LHCN-M2 (cell line): ENCODE measurements at places on chromosomes 7 and 10. TPM values are rescaled to one million over a fixed set of nuclear protein-coding genes. Genes with fewer than 3 reads are reported as not detected.
A peak's percentile ranks its signal among the peaks of the same experiment; 100 is the strongest.

The IKZF1 gene
- not detected in 2 replicates for total RNA-seq

The TIAL1 gene
- total RNA-seq = 43.9 and 47.7 TPM in 2 replicates

The CCM2 gene
- total RNA-seq = 117 and 126 TPM in 2 replicates

The MCM10 gene
- total RNA-seq = 26.1 and 29.6 TPM in 2 replicates

The MAT1A gene
- not detected in 2 replicates for total RNA-seq

The NEUROG3 gene
- not detected in 2 replicates for total RNA-seq

The LGI1 gene
- not detected in 2 replicates for total RNA-seq

The CPA1 gene
- 0.23 TPM in 1 of 2 replicates, not detected in the other for total RNA-seq

The C10orf67 gene
- 0.11 and 0.19 TPM in 2 replicates for total RNA-seq

- no peak for DNase-seq
Observed at GRCh38 chr10:54799506-54799905, 1.5 kb downstream of the PCDH15 start.

- DNase-seq = no peak
Observed at GRCh38 chr7:132307465-132307864, 268.8 kb downstream of the PLXNA4 start.

DNA sequence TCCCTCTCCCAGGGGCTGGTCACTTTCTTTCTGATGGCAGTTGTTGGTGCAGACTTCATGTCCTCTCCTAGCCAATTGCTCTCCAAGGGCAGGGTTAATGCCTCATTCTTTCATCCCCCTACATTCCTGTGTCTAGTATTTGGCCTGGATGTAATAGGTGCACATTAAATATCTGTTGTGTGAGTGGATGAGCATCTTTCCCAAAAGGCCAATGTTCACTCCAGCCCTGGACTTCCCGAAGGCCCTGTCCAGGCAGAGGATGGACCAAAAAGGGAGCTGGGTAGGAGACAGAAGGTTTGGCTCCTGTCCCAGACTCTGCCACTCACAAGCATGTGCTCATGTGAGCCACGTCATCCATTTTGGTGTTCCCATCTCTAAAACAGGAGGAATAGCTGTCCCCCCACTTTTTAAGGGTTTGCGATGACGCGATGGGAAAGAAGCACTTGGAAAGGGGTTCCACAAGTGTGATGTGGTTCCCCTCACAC, 47.5 kb downstream of the RGS10 start:
- DNase-seq = no peak

GRCh38 chr7:8442814-8443304, 9.4 kb downstream of the NXPH1 start:
- DNase-seq = peak; percentile 24

- DNase-seq = no peak
Observed at GRCh38 chr7:130699686-130700085, 13.3 kb upstream of the TSGA13 start.

DNA sequence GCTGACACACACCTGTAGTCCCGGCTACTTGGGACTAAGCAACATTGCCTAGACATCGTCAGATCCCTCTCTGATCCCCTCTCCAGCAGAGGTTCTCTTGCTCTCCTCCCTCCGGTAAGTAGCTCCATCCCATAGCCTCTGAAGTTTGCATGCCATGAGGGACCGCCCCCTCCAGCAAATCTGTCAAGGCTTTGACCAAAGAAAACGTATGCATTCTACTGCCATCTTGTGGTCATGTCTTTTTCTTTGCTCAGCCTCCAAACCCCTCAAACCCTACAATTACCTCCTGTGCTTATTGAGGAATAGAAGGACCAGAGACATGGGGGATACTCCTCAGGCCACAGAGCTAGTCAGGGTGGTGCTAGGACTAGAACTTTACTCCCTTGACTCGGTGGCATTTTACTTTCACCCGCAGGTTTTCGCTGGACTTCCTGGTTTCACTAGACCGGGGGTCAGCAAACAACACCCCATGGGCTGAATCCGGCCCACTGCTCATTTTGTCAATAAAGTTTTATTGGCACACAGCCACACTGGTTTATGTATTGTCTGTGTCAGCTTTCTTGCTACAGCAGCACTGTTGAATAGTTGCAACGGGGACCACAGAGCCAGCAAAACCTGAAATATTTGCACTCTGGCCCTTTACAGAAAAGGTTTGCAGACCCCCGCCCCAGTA, 202.6 kb upstream of the FOXK1 start:
- DNase-seq = peak; percentile 67

- DNase-seq = peak; percentile 39
Observed at GRCh38 chr10:34713875-34714274, 101.2 kb downstream of the PARD3 start.

- DNase-seq = no peak
Observed at GRCh38 chr10:132519382-132520176, 18.0 kb upstream of the INPP5A start.

DNA sequence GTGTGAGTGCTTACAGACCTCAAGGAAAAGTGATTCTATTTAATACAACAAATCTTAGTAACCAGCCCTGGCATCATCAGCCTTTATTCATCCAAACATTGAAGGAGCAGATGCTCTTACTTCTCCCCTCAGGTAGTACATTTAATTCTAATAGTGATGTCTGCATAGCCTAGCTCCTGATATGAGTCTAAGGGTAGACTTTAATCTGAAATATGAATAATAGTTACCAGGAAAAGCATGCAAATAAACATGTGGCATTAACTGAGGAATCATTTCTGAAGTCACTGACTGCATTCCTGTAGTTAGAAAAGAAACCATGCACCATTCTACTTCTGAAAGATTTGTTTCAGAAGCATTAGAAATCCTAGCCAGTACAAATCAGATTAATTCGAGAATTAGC, 25.7 kb upstream of the LMBR1 start:
- DNase-seq = no peak

GRCh38 chr10:89215511-89215910, 8.4 kb upstream of the CH25H start:
- no peak for DNase-seq

GRCh38 chr7:73668103-73668885, 663 bp downstream of the VPS37D start:
- peak; percentile 17 for DNase-seq

- DNase-seq = no peak
Observed at GRCh38 chr7:69246758-69247157, 351.5 kb upstream of the AUTS2 start.

DNA sequence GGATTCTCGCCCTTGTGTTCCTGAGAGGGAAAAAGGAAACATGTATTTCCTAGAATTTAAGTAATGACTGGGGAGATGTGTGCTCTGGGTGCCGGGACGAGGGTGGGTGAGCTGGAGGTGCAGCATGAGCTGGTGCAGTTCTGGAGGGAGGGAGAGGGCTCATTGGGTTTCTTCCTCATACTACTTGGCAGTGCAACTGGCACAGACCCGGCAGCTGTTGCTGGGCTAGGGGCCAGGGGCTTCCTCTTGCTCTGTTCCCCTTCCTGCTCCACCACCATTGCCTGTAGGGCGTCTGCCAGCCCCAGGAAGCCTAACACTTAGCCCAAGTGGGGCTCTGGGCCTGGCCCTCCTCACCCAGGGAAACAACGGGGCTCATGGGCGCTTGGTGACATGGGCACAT, 5.9 kb downstream of the RET start:
- DNase-seq = no peak

DNA sequence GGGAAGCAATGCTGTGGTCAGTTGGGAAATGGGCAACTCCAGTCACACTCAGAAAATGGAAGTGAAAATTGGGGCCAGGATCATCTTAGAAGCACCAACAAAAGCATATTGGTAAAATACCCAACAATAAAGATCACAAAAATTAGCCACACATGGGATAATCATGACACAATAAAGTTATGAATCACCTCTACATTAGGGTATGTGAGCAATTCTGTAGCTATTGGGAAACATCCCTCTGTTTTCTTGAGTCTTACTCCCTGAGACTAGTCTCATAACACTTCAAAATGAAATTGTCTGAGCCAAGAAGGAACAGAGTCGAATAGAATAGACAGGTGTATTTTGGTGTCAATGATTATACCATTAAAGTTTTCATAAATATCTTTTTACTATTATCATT, 178.3 kb downstream of the DYNC1I1 start:
- peak; percentile 30 for DNase-seq

DNA sequence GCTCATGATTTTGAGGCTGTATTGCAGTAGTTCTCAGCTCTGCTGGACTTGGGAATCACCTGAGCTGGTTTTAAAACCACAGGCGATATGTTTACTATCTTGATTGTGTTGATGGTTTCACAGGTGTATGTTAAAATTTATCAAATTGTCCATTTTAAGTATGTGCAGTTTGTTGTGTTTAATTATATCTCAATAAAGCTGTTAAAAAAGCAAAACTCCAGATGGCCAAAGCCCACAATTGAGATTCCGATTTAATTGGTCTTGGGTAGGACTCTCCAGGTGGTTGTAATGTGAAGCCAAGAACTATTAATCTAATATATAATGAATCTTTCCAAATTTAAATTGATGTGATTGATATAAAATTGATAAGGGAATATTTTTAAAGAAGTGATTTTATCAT, 48.6 kb downstream of the NRCAM start:
- DNase-seq = no peak
